ENCODE measurements at places on chromosomes 6 and 20.

GRCh38 chr6:79548304-79548703, 11.1 kb upstream of the LCA5 start:
- DNase-seq: no peak

GRCh38 chr20:54085910-54086309, 15.5 kb upstream of the BCAS1 start:
- no peak for DNase-seq

DNA sequence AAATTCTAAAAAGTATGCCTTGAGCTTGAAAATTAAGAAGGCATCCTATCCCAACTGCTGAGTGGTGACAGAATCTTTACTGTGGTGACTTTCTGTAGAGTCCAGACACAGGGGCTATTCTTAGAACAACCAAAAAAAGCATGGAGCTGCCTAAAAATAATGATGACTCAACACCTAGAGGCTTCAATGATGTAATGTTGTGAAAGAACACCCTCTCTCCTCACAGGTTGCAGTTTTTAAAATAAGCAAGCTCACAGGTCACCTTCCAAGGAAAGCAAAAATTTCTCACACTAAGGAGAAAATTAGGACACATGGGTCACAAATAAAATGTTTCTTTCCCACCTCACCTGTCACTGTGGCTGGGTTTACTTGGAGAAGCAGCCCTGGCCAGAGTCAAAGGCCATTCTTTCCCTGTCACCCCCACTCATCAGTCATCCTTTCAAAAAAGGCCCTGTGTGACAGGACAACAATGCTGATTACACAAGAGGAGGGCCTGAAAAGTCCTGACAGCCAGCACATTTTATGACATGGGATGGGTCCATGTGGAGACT, 53.5 kb downstream of the RCAN2 start:
- no peak for DNase-seq

DNA sequence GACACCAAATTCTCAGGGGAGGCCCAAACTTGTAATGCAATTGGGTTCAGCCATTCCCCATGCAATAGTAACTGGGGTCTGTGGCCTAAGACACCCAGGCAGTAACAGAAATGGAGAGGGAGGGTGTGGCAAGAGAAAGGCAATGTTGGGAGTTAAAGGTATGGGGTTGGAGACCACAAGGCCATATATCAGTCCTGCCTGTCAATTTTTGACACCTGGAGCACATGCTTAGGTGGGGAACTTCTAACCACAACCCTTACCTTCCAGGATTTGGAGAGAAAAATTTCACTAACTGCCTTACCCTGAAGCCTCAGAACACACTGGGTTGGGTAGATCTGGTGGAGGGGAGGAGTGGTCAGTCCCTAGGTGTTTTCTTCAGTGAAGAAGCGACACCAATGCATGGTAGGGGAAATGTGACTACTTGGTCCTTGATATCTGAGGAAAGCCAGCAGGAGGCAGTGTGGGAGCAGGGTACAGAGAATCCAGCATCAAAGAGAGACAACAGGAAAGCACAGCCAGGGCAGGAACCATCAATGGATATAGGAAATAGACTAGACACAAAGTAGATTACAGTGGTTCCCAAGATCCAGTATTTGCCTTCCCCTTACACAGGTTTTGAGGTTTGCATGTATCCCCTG, 6.8 kb upstream of the USP49 start:
- peak; percentile 45 for DNase-seq

- DNase-seq: no peak
Observed at GRCh38 chr6:110029144-110029543, 51.0 kb downstream of the GPR6 start.

GRCh38 chr6:14316651-14317386, 199.2 kb downstream of the CD83 start:
- no peak for DNase-seq

GRCh38 chr20:10939331-10939941, 265.6 kb upstream of the JAG1 start:
- no peak for DNase-seq

DNA sequence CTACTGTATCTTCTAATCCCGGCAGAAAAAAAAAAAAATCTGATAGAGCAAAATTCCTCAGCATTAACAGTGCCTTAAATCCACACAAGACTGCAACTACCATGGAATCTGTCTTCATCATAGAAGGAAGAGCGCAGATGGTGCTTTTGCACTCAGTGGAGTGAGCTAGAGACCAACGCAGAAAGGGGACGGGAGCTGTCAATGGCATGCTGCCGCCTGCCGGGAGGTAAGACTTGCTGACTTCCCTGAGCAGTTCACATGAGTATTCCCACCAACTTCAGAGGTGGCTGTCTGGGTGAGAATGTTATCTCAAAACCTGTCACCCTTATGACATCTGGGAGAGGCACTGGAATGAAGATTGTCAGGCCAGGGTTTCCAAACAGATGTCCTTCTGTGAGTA, 35.6 kb downstream of the DZANK1 start:
- no peak for DNase-seq

Measured in T-helper 2 cell (primary cell).